ENCODE measurements at places on chromosomes 1 and 21.

DNA sequence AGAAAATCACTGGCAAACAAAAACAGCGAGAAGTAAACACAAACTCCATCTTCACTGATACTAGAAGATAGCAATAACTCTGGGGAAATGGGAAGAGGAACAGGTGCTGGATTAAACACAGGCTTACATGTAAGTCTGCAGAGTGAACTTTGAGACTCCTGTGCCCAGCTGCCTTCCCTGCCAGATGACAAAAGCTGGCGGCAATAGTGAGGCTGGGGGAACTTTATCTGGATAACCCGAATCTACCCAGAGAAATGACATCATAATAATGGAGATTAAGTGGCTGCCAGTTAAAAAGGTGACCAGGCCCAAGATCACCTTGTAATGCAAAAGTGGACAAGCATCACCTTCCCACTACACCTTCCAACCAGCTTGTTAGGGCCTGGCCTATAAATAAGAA is 184.5 kb downstream of the CHRM3 start:
- DNase-seq, result no peak

DNA sequence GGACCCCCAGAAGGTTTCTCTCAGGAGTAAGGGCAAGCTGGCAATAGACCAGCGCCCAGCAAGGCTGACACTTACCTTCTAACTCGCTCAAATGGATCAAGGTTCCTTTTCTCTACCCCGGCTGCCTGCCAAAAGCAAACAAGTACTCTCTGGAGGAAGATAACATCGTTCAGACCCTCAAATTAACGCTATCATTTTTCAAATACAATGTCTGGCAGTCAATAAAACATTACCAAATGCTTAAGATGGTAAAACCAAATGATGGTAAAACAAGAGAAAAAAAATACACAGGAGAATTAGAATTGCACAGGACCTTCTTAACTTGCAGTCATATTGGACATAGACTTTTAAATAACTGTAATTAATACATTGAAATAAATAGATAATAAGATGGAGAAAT is 148.1 kb downstream of the SPATA46 start:
- no peak for DNase-seq

DNA sequence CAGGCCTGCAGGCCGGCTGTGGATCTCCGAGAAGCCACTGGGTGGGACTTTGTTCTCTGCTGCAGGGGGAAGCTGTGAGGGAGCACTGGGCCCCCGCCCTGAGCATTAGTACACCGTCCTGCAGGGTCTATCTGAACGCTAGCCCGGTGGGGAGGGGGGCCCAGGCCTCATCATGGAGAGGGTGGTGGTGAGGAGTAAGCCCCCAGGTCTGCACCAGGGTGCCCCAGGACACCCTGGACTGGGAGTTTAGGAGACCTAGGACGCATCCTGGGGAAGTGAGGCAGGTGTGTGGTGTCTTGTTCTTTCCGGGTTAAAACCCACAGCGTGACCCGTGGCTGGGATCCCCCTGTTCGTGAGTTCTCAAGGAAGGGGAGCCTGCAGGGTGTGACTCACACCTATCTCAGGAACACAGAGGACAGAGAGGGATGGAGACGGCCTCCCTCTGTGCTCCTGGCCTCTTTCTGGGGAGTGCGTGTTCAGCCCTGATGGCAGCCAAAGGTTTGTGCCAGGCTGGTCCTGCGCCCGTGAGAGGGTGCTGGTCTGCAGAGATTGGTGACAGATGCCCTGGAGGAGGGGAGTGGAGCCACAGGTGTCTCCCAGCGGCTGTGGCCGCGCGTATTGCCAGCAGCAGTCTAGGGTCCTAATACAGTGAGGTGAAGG is 44.8 kb downstream of the AGPAT3 start:
- no peak for DNase-seq

GRCh38 chr1:201291916-201292315 is 8.6 kb downstream of the PKP1 start:
- no peak for DNase-seq

- DNase-seq, result no peak
Observed at GRCh38 chr1:55916481-55916880, 662.9 kb downstream of the PLPP3 start.

DNA sequence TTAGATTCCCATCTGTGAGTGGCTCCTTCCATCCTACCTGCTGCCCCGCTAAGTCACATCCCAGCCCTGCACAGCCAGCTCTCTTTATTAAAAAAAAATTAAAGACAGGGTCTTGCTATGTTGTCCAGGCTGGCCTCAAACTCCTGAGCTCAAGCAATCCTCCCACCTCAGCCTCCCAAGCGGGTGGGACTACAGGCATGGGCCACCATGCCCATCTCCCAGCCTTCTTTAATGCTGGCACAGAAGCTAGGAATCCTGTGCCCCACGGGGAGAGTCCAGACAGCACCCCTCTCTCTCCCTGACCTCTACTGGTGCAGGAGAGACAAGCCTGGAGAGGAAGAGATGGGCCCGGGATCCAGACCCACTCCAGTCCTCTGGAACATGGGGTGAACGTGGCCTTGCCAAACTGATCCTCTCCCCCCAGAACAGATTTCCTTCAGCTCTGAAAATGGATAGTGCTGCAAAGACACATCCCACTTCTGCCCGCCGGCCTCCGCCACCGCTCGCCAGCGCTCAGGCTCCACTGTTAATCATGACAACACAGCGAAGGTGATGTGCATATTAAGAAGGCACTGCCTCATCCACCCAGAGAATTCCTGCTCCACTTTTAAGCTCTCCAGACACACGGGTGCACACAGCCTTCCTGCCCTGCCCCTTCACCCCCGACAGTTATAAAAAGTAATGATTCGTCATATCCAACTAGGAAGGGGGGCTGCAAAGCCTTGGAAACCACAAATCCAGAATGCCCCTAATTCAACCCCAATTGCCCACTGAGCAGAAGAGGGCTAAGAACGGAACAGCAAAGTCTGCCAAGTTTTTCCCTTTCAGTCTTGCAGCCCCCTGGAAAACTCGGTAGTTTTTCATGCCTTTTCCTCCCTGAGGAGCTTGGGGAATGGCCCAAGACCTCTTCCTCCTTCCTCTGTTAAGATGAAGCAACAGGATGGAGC is 68.1 kb downstream of the MRPL37 start:
- DNase-seq, result no peak

GRCh38 chr1:4652631-4653327 is 1.6 kb upstream of the AJAP1 start:
- peak; percentile 56 for DNase-seq

DNA sequence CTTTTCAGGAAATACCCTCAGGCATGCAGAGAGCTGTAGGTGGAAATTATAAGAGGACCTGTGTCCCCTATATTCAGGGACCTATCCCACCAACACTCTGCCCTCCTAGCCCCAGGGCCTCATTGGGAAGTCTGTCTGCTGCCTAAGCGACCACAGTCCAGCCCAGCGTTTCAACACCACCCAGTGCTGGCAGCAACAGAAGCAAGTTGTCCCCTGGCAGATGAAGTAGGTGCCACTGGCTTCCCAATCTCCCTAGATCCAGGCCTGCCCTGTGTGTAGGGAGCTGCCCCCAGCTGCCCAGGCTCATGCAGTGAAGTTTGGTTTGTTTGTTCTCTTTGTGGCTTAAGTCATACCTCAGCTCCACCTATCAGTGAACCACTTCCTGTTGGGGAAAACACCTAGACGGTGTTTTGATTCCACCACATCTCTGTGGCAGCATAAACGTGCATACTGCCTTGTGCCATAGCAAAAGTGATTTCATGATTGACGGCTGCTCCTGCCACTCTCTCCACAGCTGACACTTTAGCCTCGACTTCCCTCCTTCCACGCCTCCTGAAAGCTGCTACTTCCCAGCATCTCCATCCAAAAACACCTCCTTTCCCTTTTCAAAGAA is 8.1 kb upstream of the LEFTY1 start:
- peak; percentile 77 for DNase-seq

DNA sequence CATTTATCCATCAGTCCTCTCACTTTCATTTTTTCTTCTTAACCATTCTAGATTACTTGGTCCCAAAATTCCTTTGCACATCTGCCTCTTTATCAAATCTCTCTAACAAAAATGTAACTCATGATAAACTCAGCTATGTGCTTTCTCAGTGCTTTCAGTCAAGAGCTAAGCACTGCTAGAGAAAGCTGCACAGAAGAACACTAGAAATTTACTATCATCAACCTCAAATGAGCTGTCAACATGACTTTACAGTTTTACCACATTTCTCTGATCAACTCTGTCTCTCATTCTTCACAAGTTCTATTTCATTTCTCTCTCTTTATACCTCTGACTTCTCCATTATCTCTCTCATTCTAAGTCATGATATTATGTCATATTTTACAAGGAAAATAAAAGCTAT is 54.2 kb upstream of the PRKACB start:
- no peak for DNase-seq
